Immature natural killer cell (primary cell): ENCODE measurements at places on chromosomes 4 and X. TPM values are rescaled to one million over a fixed set of nuclear protein-coding genes. Genes with fewer than 3 reads are reported as not detected.
A peak's percentile ranks its signal among the peaks of the same experiment; 100 is the strongest.

DNA sequence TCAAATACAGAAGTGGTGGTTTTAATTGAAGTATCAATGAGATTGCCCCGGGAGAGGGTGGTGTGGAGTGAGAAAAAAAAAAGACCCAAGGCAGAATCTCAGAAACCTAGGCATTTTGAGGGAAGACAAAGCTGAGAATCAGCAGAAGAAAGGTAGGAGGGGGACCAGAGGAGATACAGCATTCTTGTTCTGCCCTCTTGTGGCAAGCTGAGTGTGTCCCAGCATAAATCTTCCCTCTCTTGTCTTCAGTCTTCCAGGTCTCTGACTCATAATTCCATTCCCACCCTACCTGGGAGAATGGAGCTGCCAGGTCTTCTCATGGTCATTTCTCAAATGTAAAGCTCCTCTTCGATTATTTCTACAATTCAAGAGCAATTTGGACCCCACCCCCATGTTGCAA lies 32.7 kb upstream of the MAGED1 start:
- DNase-seq = no peak

- peak; percentile 47 for DNase-seq
Observed at GRCh38 chr4:4859325-4859798, at the start of gene MSX1. Gene MSX1 (plus strand): TSS chr4:4859665. CDS start chr4:4859900, 235 bp downstream.

- peak; percentile 95 for DNase-seq
Observed at GRCh38 chr4:83284193-83285054, at the start of gene COQ2. Gene COQ2 (minus strand): TSS chr4:83284798. CDS start chr4:83284764, 34 bp downstream.

DNA sequence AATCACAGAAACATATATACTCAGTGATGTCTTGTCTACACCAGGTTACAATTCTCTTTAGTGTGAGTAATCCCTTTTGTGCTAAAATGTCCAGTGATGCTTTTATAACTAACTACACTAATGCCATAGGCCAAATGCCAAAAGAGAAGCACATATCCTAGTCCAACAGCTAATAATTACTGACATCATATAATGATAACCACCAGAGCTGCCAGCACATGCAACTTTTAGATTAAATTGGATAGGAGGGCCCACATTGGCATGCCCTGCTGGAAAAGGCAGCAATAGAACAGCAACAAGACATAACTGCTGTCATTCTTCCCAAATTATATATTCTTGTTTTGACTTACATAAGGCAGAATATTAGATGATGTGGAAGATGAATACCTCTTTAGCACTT lies 238.8 kb downstream of the KCNIP4 start:
- no peak for DNase-seq

- DNase-seq = no peak
Observed at GRCh38 chr4:155906554-155907247, 3.2 kb downstream of the TDO2 start.

DNA sequence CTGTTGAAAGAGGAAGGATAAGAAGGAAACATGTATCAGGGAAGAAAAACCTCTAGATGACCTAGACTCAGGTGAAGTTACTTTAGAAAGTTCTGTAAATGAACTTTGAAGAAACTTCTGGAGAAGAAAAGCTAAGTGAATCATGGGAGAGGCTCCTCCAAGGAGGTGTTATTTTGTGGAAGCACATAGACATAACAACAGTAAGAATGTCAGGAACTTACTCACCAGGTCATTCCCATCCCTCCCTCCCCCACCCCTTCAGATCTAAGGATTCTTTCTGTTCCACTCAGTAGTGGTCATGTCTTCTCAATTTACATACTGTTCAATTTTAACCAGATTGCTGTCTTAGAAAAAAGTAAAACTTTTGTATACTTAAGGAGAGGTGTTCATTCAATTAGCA lies 310.5 kb upstream of the DDX53 start:
- DNase-seq = no peak

DNA sequence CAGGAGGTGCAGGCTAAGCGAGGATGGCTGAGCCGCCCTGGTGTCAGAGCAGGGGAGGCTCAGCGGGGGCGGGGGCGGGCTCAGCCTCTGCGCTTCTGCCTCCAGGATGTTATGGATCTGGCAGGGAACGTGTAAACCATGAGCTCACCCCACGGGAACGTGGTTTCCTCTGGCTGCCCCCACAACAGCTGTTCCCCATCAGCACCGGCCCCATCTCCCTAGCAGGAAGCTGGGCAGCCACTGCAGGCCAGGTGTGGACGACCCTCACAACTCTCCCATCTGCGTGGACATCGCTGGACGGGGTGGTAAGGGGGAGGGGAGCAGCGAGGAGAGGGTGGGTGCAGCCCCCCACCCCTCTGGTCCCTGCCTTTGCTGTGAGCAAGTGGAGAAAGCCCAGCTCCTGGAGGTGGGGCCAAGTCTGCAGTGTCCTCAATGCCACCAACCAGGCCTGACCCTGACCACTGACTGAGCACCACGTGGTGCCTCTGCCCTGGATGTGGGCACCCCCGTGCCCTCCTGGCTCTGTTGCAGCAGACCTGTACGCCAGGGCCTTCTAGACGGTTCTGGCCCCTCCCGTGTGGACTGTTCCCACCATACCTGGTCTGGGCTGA lies 28.1 kb upstream of the SPON2 start:
- DNase-seq = peak; percentile 72

DNA sequence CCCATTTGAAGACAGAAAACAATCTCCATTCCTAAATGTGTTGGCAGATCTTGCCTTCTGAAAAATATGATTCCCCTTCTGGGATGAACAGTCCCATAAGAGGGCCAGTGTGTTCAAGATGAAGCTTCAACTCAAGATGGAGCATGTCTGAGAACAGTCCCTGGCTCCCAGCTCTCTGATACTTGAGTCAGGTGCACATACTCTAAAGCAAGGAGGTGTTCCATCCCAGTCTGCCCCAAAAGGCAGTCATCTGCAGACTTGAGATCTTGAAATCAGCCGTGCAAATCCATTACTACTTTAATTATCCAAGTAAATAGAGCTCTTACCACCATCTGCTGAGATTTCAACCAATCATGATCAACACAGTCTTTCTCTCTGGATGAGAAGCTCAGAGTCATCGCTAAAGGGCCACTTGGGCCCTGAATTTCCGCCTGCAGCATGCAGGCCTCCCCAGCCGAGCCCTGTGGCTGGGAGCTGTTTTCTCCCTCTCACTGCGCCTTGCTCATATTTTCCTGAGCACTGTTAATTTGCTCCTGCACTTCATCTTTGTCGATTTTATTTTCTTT lies 22.2 kb downstream of the CCDC149 start:
- no peak for DNase-seq

GRCh38 chrX:16834806-16835205 lies 35.4 kb downstream of the RBBP7 start:
- DNase-seq = no peak

GRCh38 chrX:136353526-136354093 lies 52.8 kb downstream of the ADGRG4 start:
- DNase-seq = no peak

DNA sequence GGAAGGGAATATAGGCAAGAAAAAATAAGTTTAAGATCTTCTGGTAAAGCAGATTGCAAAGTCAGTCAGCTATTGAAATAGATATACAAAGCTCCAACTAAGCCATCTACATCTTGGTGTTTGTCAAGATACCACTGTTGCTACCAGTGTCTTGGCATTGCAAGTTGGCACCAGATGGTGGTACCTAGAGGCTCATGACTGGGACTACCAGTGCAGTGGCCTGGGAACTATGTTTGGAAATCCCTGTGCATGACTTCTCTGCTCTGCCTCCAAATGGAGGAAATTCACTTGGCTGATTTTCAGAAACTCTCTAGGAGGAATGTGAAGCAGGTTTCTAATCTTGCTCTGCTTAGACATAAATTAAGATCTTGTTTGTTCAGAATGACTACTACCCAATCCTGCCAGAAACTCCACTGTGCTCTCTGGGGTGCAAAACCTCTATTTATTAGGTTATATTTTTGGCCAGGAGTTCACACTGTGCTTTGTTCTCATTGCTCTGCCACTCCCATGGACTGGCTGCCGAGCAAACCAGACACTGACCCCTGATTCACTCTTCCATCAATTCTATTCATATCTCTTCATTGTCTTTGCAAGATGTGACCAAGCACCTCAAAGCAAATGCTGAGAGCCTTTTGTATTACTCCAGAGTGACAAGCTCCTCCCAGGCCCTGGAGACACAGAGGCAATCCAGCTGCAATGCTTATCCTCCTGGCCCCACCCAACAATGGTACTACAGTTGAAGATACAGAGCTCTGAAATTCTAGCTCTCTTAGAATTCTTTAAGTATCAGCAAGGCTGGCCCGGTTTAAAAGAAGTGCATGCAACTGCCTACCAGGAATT lies 272.3 kb upstream of the FGF16 start:
- no peak for DNase-seq

DNA sequence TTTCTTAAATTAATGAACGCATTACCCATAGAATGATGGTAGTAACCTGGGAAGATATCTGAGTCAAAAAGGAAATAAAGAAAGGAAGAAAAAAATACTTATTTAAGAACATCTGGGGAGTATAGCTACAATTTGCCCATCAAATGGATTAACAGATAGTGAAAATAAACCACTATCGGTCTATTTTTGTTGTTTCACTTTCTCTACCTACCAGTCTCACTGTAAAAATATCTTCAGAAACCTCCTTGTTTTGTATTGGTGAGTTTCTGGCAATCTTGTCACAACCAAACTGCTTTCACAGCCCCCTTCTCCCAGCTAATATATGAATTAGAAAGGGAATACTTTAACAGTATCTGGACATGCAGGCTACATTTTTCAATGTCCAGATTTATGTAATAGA lies 783.5 kb downstream of the STPG2 start:
- no peak for DNase-seq

DNA sequence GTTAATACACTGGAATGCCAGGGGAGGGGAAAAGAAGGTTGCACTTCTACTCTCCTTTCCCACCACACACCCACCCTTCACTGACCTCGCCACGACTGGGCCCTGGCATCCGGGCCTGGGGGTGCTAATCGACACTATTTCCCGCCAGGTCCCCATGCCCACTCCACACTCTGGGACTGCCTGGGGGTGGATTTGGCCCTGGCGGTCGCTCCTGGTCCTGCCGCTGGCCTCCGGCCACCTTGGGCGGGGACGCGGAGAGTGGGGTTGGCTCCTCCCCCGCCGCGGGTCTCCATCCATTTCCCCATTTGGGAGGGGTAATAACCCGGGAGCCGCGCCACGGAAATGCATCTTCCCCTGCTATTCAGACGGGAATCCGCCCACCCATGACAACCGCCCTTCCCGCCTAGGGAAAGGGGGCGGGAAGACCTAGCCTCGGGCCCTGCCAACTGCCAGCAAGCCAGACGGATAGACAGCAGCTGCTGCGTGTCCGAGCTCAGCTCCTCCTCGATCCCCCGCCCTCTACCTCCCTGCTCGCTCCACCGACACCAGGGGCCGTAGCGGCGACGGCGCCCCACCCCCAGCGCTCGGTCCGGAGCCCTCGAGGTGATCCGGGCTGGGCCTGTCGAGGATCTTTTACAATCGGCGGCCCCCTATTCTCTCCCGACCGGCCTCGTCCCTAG lies 78.1 kb downstream of the RLIM start:
- DNase-seq = peak; percentile 37

GRCh38 chr4:4200624-4201023 lies 26.1 kb downstream of the OTOP1 start:
- DNase-seq = no peak

DNA sequence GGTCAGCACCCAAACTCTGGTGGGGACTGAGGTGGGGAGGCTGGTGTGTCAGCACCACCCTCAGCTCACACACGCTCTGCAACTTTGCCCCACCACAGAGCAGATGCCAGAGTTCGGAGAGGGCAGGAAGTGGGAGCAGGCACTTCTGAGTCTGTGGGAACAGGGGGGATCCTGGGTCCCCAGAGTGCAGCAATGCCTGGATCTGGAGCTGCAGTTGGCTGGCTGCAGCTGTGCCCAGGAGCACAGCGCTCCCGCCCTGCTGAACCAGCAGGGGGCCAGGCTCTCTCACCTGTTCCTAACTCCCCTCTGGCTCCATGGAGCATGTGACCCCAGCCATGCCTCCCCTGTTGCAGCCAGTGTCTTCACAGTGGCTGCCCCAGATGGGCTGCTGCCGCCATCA lies 252.4 kb downstream of the SPOCK3 start:
- DNase-seq = no peak

- no peak for DNase-seq
Observed at GRCh38 chrX:118569676-118570075, 74.1 kb downstream of the DOCK11 start.

GRCh38 chr4:138190452-138190858 lies 51.7 kb downstream of the SLC7A11 start:
- no peak for DNase-seq

Gene NXF3
- polyA plus RNA-seq = not detected

Gene USP46
- not detected for polyA plus RNA-seq

Gene GPR173
- not detected for polyA plus RNA-seq

Gene UBE2A
- polyA plus RNA-seq = 76.0 TPM

Gene HSD17B11
- 112 TPM for polyA plus RNA-seq

Gene IL13RA1
- polyA plus RNA-seq = 4.2 TPM

Gene SPANXN3
- polyA plus RNA-seq = not detected

Gene NSG1
- polyA plus RNA-seq = 2.5 TPM

Gene CFP
- 1.3 TPM for polyA plus RNA-seq

Gene ARMCX1
- polyA plus RNA-seq = 0.21 TPM

Gene KCNE5
- polyA plus RNA-seq = not detected
